ENCODE measurements at places on chromosomes 7 and 10. TPM values are rescaled to one million over a fixed set of nuclear protein-coding genes. Genes with fewer than 3 reads are reported as not detected.

- DNase-seq, result no peak
Measured at GRCh38 chr10:29757551-29758297, 123.0 kb upstream of the SVIL start.

- no peak for DNase-seq
Measured at GRCh38 chr10:43867667-43868565, 219.2 kb upstream of the ZNF32 start.

DNA sequence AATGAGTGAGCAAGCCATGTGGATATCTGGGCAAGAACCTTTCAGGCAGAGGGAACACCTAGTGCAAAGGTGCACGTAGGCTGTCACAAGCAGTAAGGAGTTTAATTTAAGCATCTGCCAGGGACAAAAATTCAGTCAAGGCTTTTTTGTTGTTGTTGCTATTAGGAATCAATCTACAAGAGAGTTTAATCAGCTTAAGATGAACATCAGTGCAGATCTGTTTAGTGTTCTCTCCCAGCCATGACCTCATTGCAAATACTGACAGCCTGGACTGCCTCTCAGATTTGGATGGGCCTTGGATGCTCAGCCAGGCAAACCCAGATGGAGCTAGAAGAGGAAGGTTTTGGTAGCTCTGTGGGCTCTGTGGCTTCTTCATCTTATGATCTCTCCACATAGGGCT, 3.3 kb upstream of the GLCCI1 start:
- DNase-seq, result no peak

DNA sequence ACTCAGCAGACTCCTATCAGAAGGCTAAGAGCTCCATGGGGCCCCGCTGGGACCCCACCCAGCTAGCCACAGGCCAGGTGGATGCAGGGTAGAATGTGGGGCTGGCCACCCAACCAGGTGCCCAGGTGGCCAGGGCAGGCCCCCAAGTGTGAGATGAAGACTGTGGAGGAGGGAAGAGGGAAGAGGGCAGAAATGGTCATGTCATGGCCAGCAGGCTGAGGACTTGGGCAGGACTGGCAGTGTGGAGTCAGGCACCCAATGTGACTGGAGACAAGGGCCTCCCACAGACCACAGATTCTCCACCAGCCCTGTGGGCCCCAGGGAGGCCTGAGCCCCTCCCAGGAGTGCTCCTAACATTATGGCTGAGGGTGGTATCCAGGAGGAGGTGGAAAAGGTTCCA, 141.6 kb downstream of the TNS3 start:
- no peak for DNase-seq

The HKDC1 gene
- total RNA-seq, result 1.6 TPM
